ENCODE measurements at places on chromosomes 5 and 9.

DNA sequence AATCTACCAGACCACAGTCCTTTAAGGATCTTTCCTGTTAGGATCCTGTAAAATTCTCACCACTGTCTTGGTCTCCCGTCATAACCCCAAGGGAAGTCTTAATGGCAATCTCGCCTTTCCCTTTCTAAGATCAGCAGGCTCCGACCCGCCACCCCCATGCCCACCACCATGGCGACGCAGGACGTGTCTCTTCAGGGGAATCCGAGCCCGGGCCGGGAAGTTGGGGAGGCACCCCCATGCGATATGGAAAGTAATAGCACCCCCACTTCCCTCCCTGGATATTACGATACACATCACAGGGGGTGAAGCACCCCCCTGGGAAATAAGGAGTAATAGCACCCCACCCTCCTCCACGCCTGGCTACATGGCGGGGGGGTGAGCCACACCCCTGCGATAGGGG is 8.3 kb upstream of the STK32A start:
- DNase-seq, result no peak

GRCh38 chr9:131318231-131319085 is 28.9 kb downstream of the PLPP7 start:
- DNase-seq, result no peak

GRCh38 chr9:129569502-129570449 is 51.1 kb downstream of the C9orf50 start:
- peak; percentile 81 for DNase-seq

- DNase-seq, result no peak
These were observed 121.1 kb upstream of the DMRT1 start for GRCh38 chr9:720239-720881.

- no peak for DNase-seq
These were observed 12.5 kb upstream of the ZSWIM6 start for GRCh38 chr5:61319388-61320146.

Measured in HCT116 (cell line).